ENCODE measurements at places on chromosomes 5 and 9.

DNA sequence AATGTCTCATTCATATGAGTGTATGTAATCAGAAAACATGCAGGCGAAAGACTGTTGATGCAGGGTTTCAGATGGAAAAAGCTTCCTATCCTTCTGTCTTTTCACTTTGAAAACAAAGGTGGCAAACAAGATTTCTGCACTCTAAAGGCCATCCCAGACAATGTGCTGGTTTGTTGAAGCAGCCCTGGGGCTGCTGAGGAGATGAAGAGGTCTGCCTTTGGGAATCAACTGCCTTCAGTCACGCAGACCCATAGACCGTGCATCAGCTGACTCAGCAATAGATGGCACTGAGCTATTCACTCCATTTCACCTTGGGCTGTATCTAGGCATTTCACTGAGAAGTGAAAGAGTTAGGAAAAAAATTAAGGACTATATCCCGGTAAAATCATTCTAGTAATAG, 60.5 kb upstream of the C5orf46 start:
- no peak for DNase-seq

GRCh38 chr9:86119457-86119856, 20.1 kb upstream of the GOLM1 start:
- DNase-seq, result no peak

- no peak for DNase-seq
Observed at GRCh38 chr5:68557162-68557936, 341.8 kb downstream of the PIK3R1 start.

- no peak for DNase-seq
Observed at GRCh38 chr5:62431735-62432620, 19.4 kb downstream of the IPO11 start.

DNA sequence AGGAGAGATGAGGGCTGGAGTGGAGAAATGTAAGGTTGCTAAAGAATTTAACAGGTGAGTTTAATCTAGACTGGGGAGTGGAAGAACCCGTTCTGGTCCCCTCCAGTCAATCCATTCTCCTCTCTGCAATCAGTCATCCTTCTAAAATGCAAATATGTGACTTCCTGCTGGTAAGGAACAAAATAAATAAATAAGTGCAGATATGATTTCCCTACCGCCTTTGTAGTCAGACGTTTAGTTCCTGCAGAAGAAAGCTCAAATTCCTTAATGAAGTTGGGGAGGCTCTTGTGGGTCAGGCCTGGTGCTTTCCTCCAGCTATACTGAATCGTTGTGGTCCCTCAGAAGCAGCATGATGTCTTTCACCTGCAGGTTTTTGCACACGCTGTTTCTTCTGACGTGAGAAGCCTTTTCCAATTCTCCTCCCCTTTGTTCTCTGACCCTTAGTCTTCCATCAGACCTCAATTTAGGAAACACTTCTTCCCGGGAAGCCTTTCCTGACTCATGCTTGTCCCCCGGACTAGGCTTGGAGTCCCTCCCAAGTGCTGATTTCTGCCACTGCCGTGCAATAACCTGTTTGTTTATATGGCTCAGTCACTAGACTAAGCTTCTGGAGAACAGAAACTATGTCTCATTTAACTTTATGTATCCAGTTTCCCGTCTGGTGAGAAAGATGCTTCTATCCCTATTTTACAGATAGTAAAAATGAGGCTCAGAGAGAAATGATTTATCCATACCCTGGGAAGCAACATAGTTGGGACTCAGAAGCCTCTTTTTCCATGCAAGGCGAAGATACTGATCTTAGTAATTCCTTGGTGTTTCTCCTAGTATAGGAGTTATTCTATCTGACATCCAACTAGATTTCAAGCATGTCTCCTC, 1.3 kb downstream of the ATP6V1G1 start:
- no peak for DNase-seq

DNA sequence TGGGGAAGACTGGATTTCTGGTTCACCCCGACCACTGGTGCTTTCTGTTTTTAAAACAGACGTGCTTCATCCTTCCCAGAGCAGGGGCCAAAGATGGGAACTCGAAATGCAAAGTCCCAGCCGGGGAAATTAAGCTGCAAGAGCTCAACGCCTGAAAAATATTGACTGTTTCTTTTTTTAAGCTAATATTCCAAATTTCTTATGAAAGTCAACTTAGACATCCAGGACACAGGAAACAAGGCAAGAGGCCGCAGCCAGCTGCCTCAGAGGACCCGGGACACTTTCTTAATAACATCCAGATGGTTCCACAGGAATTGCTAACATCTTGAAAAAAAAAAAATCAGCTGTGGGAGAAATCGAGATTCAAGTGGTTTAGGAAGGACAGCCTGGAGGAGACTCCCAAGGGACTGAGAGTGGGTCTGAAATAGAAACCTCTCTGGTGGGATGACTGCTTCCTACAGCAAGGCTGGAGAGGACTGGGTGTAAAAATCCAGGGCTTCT, 144.9 kb downstream of the FGF1 start:
- DNase-seq, result no peak

DNA sequence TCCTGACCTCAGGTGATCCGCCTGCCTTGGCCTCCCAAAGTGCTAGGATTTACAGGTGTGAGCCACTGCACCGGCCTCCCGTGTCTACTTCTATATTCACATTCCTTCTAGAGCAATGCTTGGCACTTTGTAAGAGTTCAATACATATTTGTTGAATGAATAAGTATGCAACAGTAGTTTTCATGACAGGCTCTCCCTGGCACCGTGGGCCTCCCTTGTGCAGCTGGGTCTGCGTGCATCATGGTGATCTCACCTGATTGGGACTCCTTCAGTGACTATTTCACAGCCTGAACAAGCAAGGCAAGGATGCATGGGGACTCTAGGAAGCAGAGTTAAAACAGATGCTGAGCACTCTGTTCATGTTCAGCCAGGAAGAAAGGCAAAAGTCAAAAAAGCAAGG, 6.8 kb upstream of the ZBTB34 start:
- no peak for DNase-seq

- no peak for DNase-seq
Observed at GRCh38 chr5:143314659-143315058, 88.8 kb downstream of the NR3C1 start.

- DNase-seq, result no peak
Observed at GRCh38 chr9:21607576-21607975, 125.5 kb upstream of the IFNE start.

DNA sequence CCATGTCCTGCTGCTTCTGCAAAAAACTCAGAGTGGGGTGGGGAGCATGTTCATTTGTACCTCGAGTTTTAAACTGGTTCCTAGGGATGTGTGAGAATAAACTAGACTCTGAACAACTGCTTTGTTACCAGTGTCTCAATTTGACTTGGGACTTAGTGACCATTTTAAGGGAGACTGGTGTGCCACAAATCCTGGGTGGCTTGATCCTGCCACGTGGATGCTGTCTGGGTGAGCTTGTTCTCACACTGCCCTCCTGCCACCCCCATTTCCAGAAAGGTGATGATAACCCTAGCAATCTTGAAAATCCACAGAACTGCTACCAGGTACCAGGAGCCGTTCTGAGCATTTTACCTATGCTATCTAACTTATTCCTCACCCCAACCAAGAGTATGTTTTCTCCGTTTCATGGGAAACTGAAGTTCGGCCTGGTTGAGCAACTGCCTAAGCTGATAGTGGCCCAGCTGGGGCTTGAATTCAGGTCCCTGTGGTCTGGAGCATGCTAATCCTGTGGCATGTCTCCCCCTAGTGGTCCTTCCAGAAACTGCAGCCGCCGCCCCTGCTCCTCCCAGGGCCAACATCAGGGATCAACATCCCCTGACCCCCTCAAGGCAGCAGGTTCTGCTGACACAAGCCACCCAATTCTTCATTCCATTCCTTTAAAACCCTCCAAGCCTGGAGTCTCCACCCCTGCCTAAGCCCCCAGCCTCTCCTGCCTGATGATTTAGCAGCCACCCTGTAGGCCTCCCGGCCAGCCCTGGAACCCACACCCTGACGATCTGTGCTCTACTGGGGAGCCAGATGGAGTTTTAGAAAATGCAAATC, 2.8 kb downstream of the IL3 start:
- peak; percentile 12 for DNase-seq

GRCh38 chr5:12861886-12862654, 957.8 kb upstream of the CTNND2 start:
- no peak for DNase-seq

DNA sequence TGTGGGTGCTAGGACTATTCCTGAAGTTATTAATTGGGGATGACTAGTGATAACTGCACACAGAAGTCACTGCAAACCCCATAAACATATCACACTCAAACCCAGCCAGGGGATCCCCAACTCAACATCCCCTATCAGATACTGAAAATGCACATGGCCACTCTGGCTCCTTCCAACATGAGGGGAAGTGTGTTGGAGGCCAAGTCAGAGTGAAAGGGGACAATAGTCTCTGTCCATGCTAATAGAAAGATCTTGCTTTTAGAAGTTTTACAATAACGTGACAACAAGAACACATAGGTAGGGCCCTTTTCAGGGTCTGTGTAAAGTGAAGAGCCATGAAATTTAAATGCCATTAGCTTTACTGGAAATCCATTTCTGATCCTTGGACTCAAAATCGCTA, 98.8 kb upstream of the SEMA6A start:
- DNase-seq, result no peak

DNA sequence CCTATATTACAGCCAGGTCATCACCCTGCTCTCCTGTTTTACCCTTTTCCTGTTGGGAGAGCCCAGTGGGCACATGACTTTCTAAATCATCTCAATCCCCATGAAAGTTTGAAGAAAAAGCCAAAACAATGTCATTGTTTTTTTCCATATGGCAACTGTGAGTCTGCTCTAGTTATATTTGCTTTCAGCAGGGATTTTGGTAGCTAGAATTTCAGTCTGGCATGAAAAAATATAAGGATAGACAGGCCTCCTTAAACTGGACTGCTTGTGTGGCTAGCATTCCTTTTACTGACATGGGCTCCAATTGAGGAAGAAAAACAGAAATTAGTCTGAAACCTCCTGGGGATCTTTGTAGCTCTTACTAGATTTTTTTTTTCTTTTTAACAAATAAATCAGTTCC, 25.6 kb downstream of the MOCS2 start:
- DNase-seq, result no peak

DNA sequence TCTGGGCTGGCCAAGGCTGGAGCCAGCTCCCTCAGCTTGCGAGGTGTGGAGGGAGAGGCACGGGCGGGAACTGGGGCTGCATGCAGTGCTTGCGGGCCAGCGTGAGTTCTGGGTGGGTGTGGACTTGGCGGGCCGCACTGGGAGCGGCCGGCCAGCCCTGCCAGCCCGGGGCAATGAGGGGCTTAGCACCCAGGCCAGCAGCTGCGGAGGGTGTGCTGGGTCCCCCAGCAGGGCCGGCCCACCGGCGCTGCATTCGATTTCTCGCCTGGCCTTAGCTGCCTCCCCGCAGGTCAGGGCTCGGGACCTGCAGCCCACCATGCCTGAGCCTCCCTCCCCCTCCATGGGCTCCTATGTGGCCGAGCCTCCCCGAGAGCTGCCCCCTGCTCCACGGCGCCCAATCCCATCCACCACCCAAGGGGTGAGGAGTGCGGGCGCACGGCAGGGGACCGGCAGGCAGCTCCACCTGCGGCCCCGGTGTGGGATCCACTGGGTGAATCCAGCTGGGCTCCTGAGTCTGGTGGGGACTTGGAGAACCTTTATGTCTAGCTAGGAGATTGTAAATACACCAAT, 302.6 kb upstream of the ADAMTS16 start:
- no peak for DNase-seq

- DNase-seq, result no peak
Observed at GRCh38 chr5:141003791-141004611, 37.7 kb downstream of the PCDHAC2 start.

GRCh38 chr9:131119600-131119999, 5.8 kb upstream of the NUP214 start:
- DNase-seq, result no peak

DNA sequence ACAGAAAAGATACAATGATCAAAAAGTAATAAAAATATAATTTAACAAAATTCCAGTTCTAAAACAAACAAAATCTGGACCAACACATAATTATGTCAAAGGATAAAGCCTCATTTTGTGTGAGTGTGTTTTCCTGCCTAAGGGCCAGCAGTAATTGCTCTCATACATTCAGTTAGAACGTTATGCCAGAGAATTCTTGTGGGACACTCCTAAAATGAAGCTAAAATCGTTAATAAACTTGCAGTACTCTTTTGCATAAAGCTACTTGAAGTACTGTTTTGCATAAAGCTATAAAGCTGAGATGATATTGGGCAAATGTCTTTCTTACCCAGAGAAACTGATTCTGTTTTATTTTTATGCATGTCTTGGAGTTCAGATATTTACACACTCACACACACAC, 1072.3 kb downstream of the MAT2B start:
- DNase-seq, result no peak

- DNase-seq, result no peak
Observed at GRCh38 chr9:109975574-109976295, 195.7 kb downstream of the PALM2AKAP2 start.

DNA sequence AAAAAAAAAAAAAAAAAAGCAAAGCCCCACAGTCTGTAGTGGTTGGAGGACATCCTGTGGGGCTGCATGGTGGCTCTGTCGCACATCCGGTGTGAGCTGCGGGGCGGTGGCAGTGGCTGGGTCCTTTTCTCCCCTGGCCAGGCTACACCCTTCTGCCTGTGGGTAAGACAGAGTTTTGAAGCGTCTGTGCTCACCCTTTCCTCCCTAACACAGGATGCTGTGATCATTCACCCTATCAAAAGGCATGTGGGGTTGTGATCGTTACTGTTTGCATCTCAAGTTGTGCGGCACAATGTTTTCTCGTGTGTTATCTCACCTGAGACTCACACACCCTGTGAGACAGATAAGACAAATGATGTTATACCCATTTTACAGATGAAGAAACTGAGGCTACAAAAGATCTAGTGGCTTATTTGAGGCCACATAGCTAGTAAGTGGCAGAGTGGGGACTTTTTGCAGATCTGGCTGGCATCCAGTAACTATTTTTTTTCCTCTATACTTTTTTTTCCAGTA, 17.5 kb downstream of the IRF1 start:
- DNase-seq, result no peak

- no peak for DNase-seq
Observed at GRCh38 chr5:150353032-150353675, 4.3 kb upstream of the TCOF1 start.

- no peak for DNase-seq
Observed at GRCh38 chr9:90815183-90815943, 13.7 kb downstream of the SYK start.

DNA sequence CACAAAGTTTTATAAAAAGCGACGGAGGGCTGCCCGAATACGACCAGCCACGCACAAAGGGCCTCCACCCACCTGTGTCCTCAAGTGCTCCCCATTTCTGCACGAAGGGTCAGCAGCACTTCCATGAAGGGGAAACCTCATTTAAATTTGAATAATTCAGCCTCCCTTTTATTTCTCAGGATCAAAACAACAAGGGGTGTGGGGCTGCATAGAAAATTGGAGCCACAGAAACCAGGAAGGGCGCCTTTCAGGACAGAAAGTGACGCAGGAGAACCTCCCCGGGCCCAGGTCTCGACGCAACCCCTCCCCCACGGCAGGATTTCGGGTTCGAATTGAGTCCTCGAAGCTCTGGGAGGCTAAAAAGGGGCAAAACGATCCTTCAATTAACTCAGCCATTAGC, 2.1 kb downstream of the NRARP start:
- DNase-seq, result no peak

DNA sequence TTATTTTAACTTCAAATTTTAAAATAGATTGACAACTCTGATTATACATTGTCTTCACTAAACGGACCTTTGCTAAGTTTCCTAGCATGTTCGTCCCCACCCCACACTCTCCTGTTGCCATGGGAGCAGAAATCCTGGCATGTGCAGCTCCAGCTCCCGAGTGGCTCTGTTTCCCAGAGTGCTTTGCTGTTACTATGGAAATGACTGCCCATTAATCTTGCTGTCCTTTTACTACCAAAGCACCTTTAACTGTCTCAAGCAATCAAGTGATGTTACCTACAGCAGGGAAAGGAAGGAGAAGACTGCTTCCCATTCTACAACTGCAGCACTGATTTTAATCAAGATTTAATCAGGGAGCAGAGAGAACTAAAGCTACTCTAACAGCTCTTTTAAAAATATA, 212.0 kb upstream of the KIF2A start:
- peak; percentile 37 for DNase-seq
